ENCODE measurements at places on chromosomes 7 and 10. TPM values are rescaled to one million over a fixed set of nuclear protein-coding genes. Genes with fewer than 3 reads are reported as not detected.

PNLIPRP2 gene
- not detected for total RNA-seq

GRCh38 chr10:131195116-131195515 is 116.4 kb downstream of the TCERG1L start:
- no peak for DNase-seq

- no peak for DNase-seq
These were observed 27.2 kb downstream of the ATE1 start for GRCh38 chr10:121900443-121901174.

- DNase-seq = no peak
These were observed 211.8 kb upstream of the PPP2R2D start for GRCh38 chr10:131689016-131689415.

- no peak for DNase-seq
These were observed 46.5 kb downstream of the TSPAN15 start for GRCh38 chr10:69497611-69498390.

GRCh38 chr10:92787557-92788152 is 60.7 kb upstream of the EXOC6 start:
- DNase-seq = no peak

GRCh38 chr7:99365318-99366141 is 9.0 kb upstream of the ARPC1B start:
- DNase-seq = peak; percentile 47

DNA sequence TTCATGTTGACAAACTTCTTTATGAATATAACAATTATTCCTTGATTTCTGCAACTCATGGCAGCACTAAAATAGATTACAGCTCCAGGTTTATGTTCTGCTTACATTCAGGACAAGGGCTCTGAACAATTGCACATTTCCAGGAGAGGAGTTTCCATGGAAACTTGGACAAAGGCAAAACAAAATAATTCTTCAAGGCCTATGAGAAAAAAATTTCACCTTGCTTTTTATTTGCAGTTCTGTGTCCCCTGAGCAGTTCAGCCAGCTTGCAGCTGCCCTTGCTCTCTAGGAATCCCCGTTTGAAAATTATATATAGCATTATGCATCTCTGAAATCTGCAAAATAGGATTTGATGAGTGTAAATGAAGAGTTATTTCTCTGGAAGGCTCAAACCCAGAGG is 71.7 kb downstream of the ARL4A start:
- no peak for DNase-seq
